Hepatocyte (in vitro differentiated cells): ENCODE measurements at places on chromosomes 13 and 19. TPM values are rescaled to one million over a fixed set of nuclear protein-coding genes. Genes with fewer than 3 reads are reported as not detected.
A peak's percentile ranks its signal among the peaks of the same experiment; 100 is the strongest.

Gene IRGC
- polyA plus RNA-seq = not detected in 2 replicates

Gene ZNF844
- polyA plus RNA-seq = 3.0 and 4.1 TPM in 2 replicates

Gene GNG7
- polyA plus RNA-seq = 1.9 and 3.3 TPM in 2 replicates

Gene LGALS7B
- polyA plus RNA-seq = 0.72 TPM in 1 of 2 replicates, not detected in the other

Gene CYP4F8
- not detected in 2 replicates for polyA plus RNA-seq

DNA sequence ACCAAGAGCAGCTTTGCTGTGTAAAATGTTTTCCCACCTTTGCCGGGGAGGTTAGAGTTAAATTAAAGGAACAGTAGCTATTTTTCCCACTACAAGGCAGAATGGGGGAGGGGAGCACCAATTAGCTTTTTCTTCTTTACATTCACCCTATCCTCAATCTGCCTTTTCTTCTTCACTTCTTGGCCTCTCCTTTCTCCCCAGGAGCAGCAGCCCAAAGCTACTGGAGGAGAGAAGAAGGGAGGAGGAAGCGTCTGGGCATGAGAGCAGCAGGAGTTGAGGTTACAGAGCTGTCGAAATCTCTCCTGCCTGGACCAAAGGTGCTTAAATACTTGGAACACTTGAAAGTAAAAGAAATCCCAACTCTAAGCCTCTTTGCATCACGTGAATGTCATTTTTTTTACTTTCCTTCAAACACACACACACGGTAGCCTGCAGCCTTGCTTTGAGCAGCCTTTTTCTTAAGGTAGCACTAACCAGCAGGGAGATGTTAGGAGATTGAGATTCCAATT lies 39.0 kb upstream of the WASF3 start:
- DNase-seq = no peak

- DNase-seq = no peak
Measured at GRCh38 chr13:104105418-104106355, 1039.5 kb upstream of the SLC10A2 start.

DNA sequence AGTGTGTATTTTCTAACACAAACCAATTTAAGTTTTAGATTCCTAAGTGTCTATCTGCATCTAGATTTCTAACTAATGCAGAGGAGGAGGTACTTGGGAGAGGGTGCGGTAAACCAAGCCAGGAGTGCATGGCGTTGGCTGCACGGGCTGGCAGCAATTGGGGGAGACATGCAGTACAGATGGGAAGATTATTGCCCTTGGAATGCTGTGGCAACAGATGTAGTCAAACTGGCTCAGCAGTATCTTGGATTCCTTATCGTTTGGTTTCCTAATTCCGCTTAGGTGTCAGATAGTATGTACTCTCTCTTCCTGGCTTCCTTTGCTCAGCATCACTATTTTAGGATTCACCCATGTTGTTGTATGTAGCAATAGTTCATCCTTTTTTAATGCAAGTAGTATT lies 29.4 kb upstream of the STK24 start:
- no peak for DNase-seq

DNA sequence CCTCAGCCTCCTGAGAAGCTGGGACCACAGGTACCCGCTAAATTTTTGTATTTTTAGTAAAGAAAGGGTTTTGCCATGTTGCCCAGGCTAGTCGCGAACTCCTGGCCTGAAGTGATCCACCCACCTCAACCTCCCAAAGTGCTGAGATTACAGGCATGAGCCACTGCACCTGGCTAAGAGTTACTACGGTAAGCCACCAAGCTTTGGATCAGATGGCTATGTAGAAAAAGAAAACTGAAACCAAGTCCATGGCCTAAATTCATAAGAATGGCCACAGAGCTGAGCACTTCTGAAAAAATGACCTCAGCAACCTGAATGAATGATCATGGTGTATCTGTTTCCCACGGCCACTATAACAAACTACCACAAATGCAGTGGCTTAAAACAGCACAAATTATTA lies 9.4 kb downstream of the OPA3 start:
- no peak for DNase-seq

DNA sequence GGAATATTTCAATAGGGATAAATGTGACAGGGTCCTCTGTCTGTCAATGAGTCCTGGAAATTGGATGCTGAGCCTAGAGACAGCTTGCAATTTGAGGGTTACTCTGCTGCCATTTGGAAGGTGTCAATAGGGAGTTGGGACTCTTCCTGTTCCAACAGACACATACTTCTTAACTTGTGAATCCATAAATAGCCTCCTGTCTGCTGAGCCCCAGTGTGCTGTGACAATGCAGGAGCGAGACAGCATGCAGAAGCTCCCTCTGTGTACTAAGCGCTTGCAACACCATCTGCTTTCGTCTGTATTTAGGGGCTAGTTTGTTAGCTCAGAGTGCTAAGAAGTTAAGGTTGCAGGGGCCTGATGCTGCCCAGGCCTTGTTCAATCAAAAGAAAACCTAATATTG lies 58.5 kb upstream of the GPR12 start:
- DNase-seq = no peak

- DNase-seq = no peak
Measured at GRCh38 chr19:41521931-41522555, 53.9 kb upstream of the CEACAM21 start.

DNA sequence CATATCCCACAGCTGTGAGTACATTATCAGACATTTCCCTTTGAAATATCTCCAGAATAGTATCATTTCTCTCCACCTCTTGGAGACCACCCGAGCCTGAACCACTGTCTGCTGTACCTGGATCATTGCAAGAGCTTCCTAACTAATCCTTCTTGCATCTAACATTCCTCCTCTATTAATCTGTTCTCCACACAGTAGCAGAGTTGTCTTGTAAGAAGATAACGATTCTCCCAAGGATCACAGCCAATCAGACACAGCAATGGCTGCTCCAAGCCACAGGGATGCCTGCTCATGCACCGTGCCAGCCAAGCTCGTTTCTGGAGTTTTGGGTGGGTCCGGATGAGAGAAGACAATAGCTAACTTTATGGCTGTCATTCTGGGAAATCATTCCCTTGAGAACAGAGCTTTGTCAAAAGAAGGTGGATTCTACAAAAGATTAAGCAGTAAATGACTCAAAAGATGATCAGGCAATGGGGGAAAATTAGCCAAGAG lies 14.5 kb upstream of the LAIR1 start:
- no peak for DNase-seq

GRCh38 chr13:82879921-82880320 lies 1002.4 kb downstream of the SLITRK1 start:
- DNase-seq = no peak

- no peak for DNase-seq
Measured at GRCh38 chr13:112161521-112162301, 94.8 kb downstream of the SOX1 start.

- DNase-seq = no peak
Measured at GRCh38 chr19:7456964-7457541, 31.8 kb downstream of the PEX11G start.

- peak; percentile 67 for DNase-seq
Measured at GRCh38 chr13:24511019-24511815, 1.4 kb downstream of the PARP4 start.
